ENCODE measurements at places on chromosomes 1 and 21. TPM values are rescaled to one million over a fixed set of nuclear protein-coding genes. Genes with fewer than 3 reads are reported as not detected.

DNA sequence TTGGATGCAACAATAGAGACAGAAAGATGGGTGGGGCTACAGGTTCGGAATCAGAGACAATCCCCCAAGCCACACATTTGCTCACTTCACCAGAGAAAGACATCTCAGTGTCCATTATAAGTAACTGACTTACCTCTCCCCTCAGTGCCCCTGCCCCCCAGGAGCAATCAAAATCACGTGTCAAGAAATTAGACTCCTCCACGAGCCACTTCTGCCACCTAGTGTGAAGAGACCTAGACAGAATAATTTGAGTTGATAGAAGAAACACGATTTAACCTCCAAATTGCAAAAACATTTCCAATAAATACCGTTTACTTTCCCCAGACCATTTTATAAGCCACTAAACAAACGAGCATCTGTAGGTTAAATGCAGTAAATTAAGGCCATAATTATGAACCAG, 123.2 kb downstream of the SLC30A10 start:
- DNase-seq, result no peak

DNA sequence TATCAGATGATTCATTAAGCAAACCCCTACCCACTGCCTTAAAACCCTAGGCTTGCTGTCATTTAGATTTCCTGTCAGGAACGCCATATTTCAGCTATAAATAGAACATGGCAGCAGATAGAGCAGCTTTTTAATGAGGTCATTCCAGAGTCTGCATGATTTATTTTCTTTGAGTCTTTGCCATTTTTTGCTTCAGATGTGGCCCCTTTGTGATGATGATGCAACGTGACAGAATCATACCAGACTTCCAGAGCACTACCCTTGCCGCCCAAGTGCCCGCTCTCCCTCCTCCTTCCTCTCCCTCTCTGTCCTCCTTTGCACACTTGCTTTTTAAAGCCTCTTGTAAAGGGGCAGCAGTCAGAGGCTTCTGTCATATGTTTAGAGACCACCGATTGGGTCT, 55.5 kb upstream of the TRIM67 start:
- peak; percentile 79 for DNase-seq

GRCh38 chr1:38740487-38740886, 119.1 kb downstream of the RRAGC start:
- DNase-seq, result no peak

GRCh38 chr1:171286032-171286705, 27.8 kb upstream of the FMO4 start:
- no peak for DNase-seq

The GLIS1 gene
- 38.0 TPM for total RNA-seq

Measured in osteocyte (in vitro differentiated cells).